ENCODE measurements at places on chromosomes 5 and 9.

DNA sequence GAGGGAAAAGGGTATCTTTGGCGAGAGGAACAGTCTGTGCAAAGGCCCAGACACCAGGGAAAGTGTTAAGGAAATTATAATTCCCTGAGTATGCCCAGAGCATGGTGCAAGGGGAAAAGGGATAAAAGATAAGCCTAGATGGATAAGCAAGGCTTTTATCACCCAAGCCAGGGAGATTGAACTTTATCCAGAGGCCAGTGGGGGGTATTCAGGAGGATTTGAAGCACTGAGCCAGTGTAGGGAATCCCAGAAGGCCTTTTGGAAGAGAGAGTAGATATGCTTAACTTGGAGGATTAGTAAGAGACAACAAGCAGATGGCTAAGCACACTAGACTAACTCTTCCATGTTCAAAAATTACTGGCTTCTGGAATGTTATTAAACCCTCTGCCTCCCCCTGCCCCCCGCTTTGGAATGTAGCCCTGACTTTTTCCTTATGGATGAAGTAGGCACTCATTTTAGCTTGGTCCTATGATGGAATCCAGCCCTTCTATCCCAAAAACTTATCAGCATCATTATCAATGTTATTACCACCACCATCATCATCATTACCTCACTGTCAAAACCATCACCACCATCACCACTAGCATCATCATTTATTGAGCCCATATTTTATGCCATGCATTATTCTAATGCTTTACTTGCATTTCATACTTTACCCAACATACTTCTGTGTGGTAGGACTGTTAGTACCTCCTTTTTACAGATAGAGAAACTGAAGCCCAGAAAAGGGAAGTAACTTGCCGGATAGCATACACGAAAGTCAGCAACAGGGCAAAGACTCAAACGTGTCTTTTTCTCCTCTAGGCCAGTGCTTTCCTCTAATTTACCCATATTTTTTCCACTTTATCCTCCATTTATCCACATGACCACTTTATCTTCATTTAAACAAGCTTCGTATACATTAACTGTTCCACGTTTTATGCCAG lies 237.0 kb downstream of the PAPPA start:
- no peak for DNase-seq

DNA sequence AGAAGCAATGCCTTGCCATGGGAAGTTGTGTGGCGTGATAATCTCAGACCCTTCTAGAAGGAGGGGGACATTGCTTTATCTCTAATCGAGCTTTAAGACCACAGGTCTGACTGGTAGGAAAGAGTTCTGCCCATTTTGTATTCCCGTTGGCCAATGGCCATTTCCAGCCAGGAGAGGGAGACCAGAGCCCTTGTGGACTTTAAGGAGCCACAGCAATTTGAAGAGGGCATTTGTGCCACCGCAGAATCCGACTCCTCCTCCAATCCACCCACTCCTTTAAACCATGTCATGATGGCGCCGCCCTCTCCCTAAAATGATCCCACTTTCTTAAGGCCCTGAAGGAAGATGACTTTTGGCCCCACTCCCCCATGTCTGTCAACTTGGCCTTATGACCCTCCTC lies 560.5 kb upstream of the ADAMTS16 start:
- no peak for DNase-seq

DNA sequence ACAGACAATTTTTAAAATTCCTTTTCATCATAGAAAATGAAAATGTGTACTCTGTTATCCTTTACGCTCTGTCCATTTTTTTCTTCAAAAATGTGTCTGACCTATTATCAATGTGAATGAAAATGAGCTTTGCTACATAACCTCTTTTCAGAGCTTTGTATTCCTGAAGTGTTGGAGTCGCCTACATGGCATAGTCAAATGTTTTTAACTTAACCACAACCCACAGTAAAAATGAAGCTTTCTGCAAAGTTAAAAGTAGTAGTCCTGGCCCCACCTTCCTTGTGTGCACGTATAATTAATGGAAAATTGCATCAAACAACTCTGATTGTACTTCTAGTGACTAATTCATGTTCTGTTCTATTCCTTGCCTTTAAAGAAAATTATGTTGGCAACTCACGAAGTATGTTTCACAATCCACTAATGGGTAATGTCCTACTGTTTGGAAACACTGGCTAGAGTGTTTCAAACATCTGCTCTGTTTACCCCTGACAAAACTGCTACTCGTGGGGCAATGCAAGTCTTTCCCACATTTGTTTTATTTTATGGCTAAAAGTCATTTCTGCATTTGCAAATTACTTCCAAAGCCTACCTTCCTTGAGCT lies 18.6 kb upstream of the PSAT1 start:
- DNase-seq, result no peak

DNA sequence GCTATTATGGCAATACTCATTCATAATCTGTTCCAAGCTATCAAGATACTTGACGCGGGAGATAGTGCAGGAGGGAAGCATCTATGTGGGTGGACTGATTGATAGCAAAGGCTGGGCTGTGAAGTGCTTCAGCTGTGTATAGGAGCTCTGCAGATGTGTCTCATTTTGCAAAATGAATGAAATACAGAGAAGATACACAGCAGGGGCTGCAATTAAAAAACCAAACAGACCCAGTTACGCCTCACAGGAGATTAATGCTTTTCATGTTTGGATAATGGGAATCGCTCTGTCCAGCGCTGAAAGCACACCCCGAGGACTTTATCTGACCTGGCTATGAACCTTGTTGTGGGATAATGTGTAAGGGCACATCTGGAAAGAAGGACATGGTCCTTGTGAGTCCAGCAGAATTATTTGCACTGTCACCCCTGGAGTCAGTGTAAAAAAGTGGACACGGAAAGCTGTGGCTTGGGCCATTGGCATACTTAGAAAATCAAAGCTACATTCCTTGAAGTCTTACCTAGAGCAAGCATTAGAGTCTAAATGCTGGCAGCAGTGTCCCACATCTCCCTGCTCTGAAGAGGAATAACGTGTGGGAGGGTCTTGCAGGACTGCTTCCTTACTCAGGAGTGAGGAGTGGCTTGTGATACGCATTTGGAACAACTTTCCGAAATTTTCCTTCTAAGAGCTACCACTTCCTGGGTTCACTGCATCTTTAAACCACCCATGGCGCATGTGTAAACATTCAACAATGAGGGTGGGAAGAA lies 2.6 kb downstream of the SH3RF2 start:
- DNase-seq, result peak; percentile 8

GRCh38 chr9:14068690-14069089 lies 245.3 kb downstream of the NFIB start:
- no peak for DNase-seq

DNA sequence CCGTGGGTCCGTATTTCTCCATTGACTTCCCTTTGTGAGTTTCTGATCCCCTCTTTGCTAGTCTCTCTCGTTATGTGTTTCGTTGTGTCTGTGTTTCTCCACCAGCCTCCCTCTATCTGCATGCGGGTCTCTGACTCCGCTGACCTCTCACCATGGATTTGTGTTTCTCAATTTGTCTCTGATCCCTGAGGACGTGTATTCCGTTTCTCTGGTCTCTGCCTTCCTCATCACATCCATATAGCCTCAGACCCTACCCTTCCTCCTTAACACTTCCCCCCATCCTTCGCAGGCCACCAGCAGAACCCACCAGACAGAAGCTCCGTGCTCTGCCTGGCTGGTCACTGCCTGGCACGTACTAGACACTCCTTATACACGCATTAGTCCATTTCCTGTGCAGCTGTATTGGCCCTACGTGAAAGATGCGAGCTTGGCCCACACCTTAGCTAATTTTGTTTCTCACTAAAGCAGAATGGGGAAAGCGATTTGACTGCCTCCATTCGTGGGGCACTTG lies 631 bp downstream of the B4GALT7 start:
- DNase-seq, result no peak

DNA sequence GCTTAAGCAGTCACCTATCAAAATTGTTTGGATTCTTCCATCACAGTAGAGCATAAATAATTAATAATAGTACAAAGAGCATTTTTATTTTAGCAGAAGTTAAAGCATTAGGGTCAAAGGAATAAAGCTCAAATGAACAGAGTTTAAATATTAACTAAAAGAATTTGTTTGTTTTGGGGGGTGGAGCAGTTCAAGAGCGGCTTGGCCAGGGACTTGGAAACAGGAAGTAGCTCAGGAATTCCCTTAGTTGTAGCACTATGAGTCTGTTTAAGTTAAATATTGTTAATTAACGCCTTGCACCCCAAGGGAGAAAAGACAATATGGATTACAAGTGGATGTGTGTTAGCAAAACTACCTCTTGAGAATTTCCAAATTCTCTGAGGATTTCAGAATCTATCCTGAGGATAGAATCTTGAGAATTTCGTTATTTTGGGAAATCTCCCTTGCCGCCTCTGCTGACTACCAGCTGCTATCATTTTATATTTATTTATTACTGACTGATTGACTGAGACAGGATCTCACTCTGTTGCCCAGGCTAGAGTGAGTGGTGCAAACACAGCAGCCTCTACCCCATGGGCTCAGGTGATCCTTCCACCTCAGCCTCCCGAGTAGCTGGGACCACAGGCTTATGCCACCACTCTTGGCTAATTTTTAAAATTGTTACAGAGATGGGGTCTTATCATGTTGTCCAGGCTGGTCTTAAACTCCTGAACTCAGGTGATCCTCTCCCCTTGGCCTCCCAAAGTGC lies 96.7 kb upstream of the CHD1 start:
- no peak for DNase-seq

DNA sequence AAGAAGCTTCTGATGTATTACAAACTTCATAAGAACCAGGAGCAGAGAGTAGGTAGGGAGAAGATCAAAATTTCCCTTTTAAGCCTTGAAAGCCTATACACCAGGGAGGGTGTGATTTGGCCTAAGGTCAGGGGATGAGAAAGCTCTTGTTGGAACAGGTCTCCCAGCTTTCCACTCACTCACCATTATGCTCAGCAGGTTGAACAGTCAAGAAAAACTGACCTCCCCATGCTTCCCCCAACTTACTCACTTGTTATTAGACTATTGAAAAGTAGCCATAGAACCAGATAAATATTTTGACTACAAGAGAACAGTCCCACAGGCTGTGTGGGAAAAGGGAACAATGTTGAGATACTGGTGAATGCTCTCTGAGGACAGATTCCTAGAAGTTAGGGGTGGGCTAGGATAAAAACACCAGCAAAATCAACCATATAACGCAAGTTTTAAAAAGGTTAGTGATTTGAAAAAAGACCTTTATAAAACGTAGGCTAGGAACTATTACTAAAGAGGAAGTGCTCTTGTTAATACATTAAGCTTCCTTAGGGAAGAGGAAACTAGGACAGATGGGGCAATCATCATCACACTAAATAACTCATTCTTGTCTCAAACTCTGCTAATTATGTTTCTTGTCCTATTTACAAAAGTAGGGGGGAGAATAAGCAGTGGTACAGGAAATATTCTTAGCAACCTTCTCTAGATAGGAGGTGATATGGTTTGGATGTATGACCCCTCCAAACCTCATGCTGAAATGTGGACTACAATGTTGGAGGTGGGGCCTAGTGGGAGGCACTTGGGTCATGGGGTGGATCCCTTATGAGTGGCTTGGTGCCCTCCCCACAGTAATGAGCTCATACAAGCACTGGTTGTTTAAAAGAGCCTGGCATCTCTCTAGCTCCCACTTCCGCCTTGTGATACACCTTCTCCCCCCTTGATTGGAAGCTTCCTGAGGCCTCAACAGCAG lies 31.0 kb downstream of the PCDHGC5 start:
- DNase-seq, result no peak

GRCh38 chr5:150519978-150520377 lies 12.0 kb downstream of the NDST1 start:
- no peak for DNase-seq

DNA sequence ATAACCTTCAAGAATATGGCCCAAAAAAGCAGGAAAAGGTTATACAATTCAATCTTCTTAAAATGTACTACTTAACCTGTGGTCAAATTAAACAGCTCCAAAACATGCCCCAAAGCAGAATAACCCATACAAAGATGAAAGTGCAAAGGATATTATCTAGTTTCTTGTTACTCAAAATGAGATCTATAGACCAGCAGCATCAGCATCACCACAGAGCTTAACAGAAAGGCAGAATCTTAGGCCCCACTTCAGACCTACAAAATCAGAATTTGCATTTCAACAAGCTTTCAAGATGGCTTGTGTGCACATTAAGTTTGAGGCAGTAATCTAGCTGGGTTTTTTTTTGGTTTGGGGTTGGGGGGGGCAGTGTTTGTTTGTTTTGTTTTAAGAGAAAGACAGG lies 54.0 kb downstream of the SCAI start:
- no peak for DNase-seq

All from amygdala (tissue), 56 donors.